ENCODE measurements at places on chromosomes 1 and 21.

DNA sequence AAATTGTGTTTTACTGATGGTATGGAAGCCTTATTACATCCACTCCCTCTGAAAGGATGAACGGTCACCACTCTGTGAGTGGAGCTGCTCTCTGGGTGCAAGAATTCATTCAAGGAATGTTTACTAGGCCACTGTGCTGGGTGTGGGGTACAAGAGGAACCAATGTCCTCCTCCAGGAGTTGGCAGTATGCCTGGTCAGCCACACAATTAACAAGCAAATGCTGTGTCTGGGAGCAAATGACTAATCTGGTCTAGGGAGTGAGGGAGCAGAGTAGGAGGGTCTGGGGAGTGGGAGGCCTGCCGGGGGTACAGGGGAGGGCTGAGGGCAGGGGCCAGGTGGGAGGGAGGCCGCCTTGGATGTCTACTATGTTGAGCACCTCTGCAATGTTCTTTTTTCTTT, 27.2 kb upstream of the TDRD10 start:
- DNase-seq: no peak

GRCh38 chr1:9825093-9826074, 1.6 kb upstream of the CLSTN1 start:
- DNase-seq: no peak

GRCh38 chr1:74737333-74737732, 4.4 kb downstream of the TYW3 start:
- no peak for DNase-seq

- no peak for DNase-seq
Observed at GRCh38 chr1:76477156-76477555, 390.1 kb upstream of the ST6GALNAC5 start.

GRCh38 chr1:19442154-19443096, 42.9 kb downstream of the CAPZB start:
- no peak for DNase-seq
